ENCODE measurements at places on chromosomes 12 and 14.

DNA sequence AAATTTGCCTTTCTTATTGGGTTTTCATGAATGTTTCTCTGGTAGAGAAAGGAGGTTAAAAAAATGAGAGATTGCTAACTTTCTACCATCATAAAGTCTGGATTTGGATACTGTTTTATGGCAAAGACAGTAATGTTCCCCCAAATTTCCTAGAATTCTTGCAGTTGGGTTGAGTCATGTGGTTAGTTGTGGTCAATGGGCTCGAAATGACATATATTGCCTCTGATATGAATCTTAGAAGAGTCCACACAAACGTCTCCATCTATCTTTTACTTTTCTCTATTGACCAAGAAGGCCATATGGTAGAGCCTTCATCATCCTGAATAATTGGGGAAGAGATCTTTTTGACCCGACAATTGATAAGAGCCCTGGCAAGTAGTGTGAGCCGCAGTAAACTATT is 119.5 kb upstream of the PMCH start:
- DNase-seq = no peak

DNA sequence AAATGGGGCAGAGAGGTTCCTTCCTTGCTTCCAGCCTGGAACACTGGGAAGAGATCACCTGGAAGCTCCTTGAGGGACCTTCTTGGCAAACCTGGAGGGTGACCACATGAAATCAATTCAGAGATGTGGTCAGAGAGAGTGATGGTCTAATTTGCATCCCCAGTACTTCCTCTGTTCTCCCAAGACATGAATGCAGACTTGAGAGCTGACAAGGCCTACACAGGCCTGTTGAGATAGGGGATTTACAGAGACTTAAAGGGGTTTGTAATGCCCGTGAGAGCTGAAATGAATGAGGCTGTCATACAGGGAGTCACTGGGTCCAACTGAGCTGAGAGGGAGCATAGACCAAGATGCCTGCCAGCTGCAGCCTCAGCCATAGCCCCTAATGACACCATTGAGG is 45.1 kb downstream of the TMX1 start:
- no peak for DNase-seq

DNA sequence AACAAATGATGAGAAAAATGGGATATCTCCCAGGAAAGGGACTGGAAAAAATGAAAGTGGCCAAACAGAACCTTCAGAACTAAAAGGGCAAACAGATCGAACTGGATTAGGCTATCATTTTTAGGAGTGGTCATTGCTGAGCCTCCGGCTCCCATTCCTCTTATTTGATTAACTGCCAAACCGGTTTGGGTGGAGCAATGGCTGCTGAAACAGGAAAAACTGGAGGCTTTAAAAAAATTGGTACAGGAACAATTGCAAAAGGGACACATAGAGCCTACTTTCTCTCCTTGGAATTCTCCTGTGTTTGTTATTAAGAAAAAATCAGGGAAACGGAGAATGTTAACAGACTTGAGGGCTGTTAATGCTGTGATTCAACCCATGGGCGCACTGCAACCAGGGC is 49.7 kb downstream of the TNFAIP2 start:
- no peak for DNase-seq

DNA sequence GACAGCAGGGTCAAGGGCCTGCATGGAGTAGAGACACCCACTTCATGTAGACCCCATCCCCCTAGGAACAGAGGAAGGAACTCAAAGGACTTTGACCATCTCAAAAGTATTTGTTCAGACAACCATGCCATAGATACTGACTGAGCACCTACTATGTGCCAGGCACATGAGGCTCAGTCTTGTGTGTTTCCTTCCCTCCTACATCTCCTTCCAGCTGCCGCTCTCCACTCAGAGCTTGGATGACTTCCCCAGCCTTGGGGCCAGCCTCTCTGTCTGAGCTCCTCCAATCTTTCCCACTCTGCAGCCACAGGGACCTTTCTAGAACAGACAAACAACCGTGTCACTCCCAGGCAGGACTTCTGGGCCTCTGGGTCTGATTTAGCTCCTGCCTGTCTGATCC is 2.5 kb downstream of the TRPV4 start:
- DNase-seq = no peak

DNA sequence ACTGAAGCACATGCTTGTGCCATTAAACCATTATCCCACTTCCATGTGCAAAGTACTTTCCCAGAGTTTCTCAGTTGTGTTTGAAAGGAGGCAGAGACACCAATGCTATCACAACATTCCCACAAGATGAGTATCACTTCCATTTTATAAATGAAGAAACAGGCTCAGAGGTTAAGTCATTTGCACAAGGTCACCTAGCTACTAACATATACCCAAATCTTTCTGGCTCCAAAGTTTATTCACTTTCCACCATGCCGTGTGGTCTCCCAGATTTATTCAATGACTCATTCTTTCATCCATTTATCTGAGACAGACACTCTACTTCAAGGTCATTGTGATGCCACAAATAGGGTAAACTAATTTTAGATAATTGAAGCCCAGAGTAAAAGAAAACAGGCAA is 9.4 kb downstream of the ART4 start:
- DNase-seq = no peak

- no peak for DNase-seq
These were observed 80.5 kb downstream of the BCL11B start for GRCh38 chr14:99191395-99192027.

DNA sequence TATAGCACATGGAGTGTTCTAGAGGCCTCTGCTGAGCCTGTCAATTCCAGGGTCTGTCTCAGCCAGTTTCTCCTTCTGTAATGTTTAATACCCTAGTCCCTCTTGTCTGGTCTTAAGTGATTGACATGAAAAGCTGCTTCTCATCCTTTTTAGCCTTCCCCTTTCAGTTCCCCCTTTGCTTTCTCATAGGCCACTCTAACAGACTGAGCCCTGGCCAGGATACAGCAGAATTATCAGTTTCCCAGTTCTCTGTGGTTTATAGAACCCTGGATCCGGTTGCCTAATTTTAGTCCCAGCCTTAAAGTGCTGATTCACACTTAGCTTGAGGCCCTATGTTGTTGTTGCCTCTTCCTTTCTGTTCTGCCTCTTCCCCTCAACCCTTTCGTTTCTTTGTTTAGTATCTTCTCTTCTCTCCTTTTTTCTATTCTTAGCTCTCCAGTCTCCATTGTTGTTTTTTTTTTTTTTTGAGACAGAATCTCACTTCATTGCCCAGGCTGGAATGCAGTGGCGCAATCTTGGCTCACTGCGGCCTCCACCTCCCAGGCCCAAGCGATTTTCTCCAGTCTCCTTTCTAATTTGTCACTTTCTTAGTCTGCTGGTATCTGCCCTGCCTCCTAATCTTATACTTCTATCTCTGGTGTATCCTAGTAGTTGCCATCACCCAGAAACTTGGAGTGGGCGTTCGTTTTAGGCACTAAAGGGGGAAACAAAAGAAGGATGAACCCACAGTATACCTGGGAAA is 2.9 kb upstream of the BIN2 start:
- DNase-seq = no peak

DNA sequence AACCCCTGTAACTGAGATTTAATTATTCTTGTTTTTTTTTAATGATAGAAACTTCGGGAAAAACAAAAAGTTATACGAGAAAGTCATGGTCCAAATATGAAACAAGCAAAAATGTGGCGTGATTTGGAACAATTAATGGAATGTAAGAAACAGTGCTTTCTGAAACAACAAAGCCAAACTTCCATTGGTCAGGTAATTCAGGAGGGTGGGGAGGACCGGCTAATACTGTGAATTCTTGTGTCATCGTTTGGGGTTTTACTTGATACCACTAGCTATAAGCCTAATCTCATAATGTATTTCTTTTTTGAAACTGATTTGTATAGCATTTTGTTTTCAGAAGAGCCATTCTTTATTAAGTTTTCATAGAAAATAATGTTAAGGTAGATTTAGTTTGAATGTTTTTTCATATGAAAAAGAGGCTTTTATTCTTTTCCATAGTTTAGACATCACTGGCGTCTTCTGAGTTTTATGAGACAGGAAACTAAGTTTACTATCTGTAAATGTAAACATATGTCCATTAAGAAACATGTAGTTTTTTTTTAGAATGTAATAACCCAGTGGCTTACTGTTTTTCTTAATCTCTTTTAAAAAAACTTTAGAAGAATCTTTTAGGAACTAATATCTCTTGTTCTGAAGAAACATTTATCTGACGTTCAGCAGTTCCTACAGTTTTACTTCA is 62.9 kb upstream of the ATP2A2 start:
- no peak for DNase-seq

GRCh38 chr14:20387576-20387975 is 25.7 kb downstream of the TEP1 start:
- no peak for DNase-seq

DNA sequence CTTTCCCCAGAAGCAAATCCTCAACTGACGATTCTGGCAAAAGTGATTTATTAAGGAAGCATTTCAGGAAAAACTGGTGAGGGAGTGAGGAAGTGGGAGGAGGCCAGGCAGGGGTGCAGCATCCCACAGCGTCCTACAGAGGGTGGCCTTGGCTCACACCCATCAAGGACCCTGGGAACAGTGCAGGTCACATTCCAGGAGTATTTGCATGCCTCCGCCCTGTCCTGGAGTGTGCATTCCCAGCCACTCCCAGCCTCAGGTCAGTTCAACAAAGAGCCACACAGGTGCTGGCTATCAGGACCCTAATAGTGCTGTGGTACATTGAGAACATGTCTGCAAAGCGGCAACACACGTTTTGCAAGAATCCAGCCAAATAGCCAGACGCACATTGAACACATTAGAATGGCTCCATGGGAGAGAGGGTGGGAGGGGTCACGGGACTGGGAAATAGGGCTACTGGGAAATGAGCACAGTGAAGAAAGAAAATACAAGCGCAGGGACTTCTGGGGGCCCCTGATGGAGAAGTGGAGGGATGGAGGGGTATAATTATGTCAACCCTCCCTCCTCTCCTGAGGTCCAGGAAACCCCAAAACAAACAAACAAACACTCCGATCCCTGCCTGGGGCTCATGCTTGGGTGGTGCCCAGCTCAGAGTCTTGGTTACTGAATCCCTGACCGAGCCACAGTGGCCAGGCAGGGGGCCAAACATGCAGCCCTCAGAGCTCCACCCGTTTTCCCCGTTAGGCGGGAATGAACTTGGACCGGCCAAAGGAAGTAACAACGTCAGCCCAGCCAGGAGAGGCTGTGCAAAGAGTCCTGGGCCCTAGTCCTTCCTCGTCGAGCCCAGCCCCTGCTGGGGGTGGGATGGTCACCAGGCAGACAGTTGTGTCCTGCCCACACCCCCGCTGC is 36.5 kb downstream of the CMKLR1 start:
- DNase-seq = no peak

GRCh38 chr14:61296151-61296550 is 15.0 kb upstream of the TMEM30B start:
- DNase-seq = no peak

DNA sequence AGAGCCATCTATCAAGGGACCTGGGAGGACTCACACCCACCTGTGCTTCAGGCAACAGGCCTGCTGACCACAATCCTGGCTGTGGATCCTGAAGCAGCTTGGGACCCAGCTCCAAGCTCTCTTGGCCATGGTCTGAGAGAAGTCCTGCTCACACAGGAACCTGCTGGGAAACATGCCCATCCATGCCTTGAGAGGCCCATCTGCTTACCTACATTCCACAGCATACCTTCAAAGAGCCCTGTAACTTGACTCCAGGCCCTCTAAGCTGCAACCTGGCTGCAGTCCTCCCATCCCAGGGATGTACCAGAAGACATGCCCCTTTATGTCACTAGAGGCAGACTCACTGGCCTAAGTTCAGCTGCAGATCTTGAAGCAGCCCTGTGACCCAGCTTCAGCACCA is 61.7 kb upstream of the AMIGO2 start:
- no peak for DNase-seq

DNA sequence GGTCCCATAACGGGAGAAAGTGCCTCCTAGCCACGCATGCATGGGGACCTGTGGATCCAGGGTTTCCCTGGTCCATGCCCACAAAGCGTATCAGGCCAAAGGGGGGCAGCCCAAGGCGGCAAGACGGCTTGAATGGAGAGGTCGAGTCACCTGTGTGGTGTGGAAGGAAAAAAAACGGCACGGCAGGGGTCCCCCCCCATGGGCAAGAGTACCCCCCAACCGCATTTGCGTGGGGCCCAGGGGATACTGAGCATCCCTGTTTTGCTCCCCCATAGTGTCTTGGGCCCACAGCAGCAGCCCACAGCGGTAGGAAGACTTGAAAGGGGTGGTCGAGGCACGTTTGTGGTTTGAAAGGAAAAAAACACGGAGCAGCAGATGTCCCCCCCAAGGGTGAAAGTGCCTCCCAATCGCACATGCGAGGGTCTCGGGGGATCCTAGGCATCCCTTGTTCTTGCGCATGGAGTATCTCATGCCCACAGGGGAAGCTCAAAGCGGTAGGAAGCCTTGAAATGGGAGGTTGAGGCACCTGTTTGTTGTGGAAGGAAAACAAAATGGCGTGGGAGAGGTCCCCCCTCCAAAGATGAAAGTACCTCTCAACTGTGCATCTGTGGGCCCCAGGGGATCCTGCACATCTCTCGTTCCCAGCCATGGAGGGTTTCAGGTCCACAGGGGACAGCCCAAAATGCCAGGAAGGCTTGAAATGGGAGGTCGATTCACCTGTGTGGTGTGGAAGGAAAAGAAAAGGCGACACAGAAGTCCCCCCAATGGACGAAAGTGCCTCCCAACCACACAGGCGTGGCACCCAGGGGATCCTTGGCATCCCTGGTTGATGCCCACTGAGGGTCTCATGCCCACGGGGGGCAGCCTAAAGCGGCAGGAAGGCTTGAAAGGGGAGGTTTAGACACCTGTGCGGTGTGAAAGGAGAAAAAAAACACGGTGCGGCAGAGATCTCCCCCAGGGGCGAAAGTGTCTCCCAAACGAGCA is 577.5 kb downstream of the ALG10 start:
- no peak for DNase-seq

DNA sequence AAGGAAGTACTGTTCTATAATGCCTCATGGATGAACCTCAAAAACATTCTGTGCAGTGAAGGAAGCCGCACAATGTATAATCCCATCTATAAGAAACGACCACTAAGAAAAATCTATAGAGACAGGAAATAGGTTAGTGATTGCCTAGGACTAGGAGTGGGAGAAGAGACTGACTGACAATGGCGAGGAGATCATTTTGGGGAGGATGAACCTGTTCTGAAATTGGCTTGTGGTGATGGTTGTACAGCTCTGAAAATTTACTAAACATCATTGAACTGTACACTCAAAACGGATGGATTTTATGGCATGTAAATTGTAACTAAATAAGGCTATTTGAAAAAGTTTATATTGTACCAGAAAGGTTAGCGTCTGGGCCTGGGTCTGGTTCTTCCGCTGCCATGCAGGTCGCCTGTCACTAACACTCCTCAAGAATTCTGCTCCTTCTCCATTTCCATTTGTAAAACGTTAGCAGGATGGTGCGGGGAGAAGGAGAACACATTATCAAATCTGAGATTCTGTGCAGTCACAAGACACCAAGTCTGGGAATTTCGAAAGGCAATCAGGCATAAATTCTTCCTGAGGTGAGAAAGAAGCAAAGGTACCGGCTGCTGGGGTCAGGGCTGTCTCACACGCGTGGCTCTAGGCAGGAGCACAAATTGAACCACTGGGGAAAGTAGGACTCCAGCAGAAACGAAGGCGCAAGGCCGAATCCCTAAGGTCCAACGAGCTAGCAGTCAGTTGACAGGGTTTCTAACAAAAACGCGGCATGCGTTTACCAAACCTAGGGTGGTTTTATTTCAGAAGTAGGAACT is 845 bp upstream of the COCH start:
- no peak for DNase-seq
